GM03348 (cell line): ENCODE measurements at places on chromosomes 13 and 19.
A peak's percentile ranks its signal among the peaks of the same experiment; 100 is the strongest.

DNA sequence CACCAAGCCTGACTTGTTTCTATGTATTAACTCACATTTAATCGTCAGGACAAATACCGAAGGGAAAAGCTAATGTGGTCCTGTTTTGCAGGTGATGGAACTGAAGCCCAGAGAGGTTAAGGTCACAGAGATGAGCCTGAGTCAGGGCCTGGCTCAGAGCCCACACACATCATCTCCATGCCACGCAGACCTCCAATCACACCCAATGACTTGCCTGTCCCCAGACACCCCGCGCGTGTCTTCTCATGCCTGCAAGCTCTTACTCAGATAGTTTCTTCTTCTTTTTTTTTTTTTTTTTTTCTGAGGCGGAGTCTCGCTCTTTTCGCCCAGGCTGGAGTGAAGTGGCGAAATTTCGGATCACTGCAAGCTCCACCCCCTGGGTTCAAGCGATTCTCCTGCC lies 16.4 kb downstream of the SIX5 start:
- no peak for DNase-seq

DNA sequence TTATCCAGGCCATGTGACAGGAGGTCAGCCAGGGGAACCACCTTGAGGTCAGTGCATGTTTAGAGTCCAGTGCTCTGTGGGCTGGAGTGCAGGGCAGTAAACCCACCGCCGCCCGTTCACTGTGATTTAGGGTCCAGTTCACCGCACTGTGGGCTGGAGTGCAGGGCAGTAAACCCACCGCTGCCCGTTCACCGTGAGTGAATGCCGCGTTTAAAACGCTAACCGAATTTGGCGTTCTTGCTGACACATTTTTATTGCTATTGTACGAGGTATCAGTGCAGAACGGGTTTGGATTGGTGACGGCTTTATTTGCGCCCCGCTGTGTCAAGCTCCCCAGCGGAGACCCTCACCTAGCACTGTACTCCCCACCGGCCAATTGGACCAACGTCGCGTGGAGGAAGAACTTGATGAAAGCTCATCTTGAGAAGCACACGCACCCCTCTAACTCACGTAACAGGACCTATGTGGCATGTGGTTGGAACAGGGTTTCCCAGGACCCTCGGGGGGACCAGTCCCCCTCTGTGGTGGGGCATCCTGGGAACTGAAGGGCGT lies 27.9 kb downstream of the C13orf46 start:
- DNase-seq, result no peak

DNA sequence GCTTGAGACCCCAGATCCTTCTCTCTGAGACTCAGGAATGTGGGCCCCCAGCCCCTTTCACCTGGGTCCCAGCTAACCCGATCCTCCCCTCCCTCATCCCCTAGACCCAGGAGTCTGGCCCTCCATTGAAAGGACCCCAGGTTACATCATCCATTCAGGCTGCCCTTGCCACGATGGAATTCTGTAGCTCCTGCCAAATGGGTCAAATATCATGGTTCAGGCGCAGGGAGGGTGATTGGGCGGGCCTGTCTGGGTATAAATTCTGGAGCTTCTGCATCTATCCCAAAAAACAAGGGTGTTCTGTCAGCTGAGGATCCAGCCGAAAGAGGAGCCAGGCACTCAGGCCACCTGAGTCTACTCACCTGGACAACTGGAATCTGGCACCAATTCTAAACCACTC lies 463 bp downstream of the FGF21 start:
- DNase-seq, result no peak

- peak; percentile 60 for DNase-seq
These were observed 5.3 kb downstream of the SLC27A1 start for GRCh38 chr19:17475541-17476115.

DNA sequence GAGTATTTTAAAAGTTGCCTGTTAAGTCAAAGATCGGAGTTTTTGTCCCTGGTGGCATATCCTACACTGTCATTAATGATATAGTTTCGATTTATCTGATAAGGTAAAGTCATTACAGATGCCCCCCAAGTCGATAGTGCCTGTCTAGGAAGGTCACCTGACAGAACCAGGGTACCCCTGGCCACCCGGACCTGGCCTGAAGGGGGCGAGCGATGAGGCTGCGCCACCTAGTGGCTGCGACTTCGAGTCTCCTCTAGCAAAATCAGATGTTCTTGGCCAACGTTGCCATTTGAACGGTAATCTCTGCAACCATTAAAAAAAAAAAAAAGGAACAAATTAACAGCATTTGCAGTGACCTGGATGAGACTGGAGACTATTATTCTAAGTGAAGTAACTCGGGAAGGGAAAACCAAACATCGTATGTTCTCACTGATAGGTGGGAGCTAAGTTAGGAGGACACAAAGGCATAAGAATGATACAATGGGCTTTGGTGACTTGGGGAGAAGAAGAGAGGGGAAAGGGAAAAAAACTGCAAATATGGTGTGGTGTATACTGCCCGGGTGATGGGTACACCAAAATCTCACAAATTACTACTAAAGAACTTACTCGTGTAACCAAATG lies 565.1 kb downstream of the LIG4 start:
- DNase-seq, result no peak

DNA sequence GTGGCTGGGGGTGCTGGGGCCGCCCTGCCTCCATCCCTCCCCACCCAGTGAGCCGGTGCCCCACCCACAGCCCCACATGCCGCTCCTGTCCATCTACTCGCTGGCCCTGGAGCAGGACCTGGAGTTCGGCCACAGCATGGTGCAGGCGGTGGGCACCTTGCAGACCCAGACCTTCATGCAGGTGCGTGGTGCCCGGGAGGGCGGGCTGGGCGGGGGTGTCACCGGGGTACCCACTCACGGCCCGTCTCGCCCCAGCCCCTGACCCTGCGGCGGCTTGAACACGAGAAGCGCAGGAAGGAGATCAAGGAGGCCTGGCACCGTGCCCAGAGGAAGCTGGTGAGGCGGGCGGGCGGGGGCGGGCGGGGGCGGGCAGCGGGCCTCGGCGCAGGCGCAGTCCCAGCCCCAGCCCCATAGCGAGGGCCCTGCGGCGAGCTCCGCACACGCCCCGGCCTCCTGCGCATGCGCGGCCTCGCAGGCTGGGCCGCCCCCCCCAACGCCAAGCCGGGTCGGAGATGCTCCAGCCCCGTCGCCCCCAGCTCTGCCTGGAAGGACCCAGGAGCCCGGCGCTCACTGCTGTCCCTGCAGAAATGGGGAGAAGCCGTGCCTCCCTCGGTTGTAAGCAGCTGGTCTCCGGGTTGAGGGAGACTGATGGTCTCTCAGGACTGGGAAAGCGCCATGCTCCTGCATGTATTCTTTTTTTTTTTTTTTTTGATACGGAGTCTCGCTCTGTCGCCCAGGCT lies 7.7 kb downstream of the ARHGAP45 start:
- no peak for DNase-seq

DNA sequence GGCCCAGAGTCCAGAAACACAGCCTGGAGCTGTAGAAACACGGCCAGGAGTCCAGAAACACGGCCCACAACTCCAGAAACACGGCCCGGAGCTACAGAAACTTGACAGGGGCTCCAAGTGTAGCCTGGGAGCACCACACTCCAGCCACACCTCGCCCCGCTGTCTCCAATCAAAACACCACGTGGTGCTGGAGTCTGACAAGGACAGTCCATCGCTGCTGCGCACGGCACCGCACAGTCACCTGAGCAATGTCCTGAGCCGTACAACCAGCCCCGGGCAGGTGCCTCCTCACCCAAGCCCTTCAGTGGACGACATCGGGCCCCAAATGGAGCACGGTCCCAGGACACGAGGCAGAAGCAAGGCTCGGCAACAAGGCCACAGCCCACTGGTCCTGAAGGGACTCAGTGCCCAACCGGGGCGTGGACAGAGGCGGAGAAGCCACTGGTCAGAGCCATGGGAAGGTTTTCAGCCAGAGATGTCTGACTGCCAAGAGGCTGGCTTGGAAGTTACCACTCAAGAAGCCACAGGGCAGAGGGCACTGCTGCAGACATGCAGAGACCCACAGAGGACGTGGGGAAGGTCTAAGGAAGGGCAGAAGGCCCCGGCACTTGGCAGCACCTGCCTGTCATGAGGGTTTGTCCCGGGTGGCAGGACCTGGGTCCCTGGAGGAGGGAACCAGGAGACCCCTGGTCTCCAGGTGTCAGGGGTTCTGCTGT lies 19.7 kb upstream of the PLPP2 start:
- no peak for DNase-seq

DNA sequence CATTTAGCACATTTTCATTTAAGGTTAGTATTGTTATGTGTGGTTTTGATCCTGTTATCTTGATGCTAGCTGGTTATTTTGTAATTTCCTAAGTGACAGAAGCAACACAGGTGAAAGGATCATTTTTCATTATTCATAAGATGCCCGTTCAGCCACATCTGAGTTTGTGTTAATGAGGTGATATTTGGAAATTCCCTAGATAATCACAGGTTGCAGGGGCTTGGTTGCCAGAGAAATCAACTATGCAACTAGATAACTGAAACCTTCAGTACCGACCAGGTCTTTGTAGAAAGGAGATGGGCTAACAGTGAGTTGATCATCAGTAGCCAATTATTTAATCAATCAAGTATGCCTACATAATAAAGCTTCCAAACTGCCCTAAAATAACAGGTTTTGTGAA lies 121.3 kb upstream of the UFM1 start:
- no peak for DNase-seq

GRCh38 chr13:41222259-41222852 lies 28.0 kb upstream of the KBTBD7 start:
- peak; percentile 57 for DNase-seq

GRCh38 chr13:31236211-31236786 lies 36.5 kb downstream of the B3GLCT start:
- DNase-seq, result peak; percentile 69

GRCh38 chr13:102440259-102440936 lies 38.5 kb upstream of the FGF14 start:
- DNase-seq, result no peak

DNA sequence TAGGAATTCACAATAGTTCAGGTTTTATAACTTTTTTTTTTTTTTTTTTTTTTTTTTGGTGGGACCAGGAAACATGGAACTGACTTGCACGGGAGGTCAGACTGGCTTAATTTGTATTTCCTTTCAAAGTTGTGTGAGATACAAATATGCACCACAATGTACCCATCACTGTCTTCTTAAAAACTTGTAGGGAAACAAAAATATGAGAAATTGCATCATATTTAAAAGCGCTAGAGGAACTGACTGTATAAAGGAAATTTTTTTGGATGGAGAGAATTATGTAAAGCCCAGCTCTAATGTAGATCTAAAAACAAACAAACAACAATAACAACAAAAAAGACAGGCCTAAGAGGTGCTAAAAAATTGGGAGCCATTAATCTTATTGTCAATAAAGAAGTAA lies 246.5 kb downstream of the DCT start:
- DNase-seq, result no peak

GRCh38 chr13:50509771-50510441 lies 333.6 kb downstream of the DLEU7 start:
- peak; percentile 24 for DNase-seq

GRCh38 chr13:95605448-95606125 lies 38.9 kb downstream of the DZIP1 start:
- no peak for DNase-seq

DNA sequence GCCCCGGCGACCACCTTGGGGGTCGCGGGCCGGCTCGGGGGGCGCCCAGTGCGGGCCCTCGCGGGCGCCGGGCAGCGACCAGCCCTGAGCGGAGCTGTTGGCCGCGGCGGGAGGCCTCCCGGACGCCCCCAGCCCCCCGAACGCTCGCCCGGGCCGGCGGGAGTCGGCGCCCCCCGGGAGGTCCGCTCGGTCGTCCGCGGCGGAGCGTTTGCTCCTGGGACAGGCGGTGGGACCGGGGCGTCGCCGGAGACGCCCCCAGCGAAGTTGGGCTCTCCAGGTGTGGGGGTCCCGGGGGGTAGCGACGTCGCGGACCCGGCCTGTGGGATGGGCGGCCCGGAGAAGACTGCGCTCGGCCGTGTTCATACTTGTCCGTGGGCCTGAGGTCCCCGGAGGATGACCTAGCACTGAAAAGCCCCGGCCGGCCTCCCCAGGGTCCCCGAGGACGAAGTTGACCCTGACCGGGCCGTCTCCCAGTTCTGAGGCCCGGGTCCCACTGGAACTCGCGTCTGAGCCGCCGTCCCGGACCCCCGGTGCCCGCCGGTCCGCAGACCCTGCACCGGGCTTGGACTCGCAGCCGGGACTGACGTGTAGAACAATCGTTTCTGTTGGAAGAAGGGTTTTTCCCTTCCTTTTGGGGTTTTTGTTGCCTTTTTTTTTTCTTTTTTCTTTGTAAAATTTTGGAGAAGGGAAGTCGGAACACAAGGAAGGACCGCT lies 729 bp downstream of the STK11 start:
- DNase-seq, result no peak

DNA sequence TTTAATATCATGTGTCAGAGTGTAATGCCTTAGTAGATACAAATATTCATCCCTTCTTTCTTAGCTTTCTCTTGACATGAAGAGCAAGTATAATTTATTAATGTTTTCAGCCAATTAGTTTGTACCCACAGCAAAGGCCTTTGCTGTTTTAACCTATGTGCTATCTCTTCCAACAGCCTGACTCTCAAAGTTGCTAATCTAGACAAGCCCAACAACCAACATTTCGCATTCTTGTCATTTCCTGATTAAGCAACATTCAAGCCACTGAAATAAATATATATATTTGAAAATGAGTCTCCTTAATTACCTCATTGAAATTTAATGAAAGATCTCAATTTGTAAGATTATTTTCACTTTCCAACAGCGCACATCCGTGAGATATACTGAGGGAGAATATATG lies 18.5 kb downstream of the EPSTI1 start:
- DNase-seq, result no peak

DNA sequence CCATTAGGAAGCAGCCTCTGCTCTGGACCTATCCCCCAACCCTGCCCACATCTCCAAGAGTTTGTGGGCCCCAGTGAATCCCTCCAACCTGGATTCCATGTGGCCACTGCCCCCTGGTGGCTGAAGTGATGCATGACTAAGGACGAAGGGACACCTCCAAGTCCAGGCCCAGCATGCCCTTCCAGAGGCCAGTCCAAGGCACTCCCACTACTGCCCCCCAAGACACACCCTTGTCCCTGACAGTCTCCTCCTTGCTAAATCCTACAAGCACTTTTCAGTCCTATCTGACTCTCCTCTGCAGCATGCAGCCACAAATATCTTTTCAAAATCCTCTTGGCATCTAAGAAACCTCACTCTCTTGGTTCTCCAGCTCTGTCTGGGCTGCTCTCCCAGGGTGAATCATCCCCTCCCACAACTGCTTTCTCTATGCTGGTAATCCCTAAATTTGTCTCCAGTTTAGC lies 33.0 kb downstream of the DEDD2 start:
- peak; percentile 93 for DNase-seq
